ENCODE measurements at places on chromosomes 12 and 14. TPM values are rescaled to one million over a fixed set of nuclear protein-coding genes. Genes with fewer than 3 reads are reported as not detected.

The SSPN gene
- total RNA-seq = not detected

DNA sequence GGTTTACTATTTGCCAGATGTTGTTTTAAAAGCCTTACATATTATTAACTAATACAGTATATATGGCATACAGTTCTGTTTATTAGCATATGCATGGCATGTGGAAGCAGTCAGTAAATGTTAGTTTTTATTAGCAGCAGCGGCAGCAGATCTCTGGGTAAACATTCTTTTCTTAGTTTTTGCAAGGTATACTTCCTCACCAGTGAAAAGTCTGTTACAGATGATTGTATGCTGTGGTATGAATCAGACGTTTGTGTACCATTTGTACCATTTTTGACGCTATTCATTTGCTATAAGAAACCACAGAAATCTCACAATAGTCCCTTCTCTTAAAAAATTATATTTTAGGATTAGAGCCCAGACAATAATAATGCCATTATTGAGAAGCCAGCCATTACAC lies 17.8 kb downstream of the STK38L start:
- DNase-seq = no peak

DNA sequence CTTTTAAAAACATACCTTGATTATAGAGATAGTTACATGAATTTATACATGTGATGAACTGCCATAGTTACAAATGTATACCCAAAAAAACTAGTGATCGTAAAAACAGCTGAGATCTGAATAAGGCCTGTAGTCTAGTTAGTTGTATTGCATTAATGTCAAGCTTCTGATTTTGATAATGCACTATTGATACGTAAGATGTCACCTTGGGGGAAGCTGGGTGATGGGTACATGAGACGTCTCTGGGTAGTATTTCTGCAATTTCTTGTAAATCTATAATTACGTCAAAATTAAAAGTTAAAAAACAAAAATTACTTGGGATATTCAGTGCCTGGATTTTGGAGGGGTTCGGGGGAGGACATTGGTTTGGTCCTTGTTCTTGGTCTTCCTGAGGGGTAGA lies 144.4 kb downstream of the SAMD4A start:
- DNase-seq = no peak

GRCh38 chr12:113477171-113477841 lies 5.6 kb upstream of the LHX5 start:
- DNase-seq = no peak

DNA sequence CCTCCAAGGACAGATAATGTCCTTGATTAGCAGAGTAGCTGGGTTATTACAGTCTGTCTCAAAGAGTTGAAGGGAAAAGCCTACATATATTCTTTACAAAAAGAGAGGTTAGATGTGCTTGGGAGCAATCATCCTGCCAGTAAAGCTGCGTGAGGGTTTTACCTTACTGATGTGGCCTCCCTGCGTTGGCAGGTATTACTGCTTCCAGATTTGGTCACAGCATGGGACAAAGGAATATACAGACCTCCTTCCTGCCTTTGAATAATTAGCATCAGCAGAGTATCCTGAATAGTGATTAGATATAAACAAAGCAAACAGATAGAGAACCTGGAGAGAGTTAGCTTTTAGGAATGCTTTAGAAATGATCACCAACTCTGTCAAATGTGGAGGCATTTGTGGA lies 69.6 kb downstream of the TMTC2 start:
- no peak for DNase-seq

GRCh38 chr14:96297000-96297399 lies 41.0 kb downstream of the BDKRB1 start:
- no peak for DNase-seq
